ENCODE measurements at places on chromosomes 4 and X.

GRCh38 chr4:53505947-53506346 is 85.3 kb downstream of the LNX1 start:
- no peak for DNase-seq

- no peak for DNase-seq
Measured at GRCh38 chrX:38318606-38319005, 8.7 kb downstream of the RPGR start.

- DNase-seq, result no peak
Measured at GRCh38 chr4:85565761-85566480, 91.0 kb downstream of the ARHGAP24 start.

GRCh38 chr4:94577136-94577535 is 125.4 kb downstream of the PDLIM5 start:
- peak; percentile 26 for DNase-seq

DNA sequence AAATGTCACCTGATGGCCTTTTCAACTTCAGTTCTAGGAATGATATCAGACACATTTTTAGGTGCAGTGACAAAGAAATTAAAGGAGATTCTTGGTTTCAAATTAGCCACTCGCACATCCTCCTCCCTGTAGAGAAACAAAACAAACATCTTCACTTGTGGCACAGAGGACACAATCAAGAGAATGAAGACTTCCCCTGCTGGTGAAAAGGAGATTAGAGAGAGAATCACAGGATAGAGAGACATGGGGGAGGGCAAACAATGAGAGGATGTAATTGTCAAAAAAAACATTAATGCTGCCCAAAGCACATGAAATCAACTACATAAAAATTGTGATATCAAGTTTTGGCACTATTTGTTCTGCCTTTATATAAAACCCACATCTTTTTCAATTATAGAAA is 34.5 kb downstream of the ACE2 start:
- DNase-seq, result no peak

- no peak for DNase-seq
Measured at GRCh38 chrX:13763489-13763888, 28.9 kb downstream of the OFD1 start.

DNA sequence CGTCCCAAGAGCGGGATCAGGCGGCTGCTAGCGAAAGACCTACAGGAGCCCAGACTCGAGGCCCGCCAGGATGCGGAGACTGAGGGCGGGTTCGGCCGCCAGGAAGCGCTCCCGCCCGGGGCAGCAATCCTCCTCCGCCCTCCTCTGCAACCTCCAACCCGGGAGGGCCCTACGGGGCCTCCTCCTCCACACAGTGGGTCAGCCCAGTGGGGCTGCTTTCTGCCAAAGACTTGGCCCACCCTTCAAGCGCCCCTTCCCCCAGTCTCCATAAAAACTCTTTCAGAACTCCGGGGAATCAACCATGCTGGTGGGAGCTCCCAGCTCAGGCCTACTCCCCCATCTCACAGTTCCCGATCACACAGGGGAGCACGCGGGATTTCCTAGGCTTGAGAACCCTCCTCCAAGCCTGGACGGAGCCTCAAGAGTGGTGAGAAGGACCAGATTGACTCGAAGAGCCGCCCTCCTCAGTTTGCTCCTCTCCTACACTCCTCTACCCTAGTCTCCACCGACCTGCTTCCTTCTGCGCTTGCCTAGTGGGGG is 77.5 kb downstream of the RLIM start:
- no peak for DNase-seq

GRCh38 chrX:140050906-140051305 is 85.6 kb upstream of the CXorf66 start:
- DNase-seq, result no peak

- no peak for DNase-seq
Measured at GRCh38 chrX:134457708-134458107, 2.3 kb upstream of the HPRT1 start.

DNA sequence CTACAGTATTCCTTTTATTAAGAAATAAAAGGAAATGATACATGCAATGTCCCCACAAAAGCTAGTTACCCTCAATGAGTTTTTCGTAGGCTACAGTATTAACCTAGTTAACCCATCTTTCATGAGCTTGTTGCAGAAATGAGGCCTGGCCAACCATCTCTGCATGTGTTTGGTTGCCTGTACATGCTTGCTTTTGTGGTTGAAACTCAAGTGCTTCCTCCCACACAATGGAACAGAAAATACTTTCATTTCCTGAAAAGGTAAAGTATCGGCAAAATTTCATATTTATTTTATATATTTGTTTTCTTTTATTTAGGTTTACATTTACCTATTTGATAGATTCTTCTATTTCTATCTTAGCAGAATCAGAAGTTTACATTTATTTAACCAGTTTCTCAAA is 214.6 kb upstream of the FAM241A start:
- no peak for DNase-seq

- peak; percentile 63 for DNase-seq
Measured at GRCh38 chr4:18882468-18882867, 860.9 kb upstream of the LCORL start.

DNA sequence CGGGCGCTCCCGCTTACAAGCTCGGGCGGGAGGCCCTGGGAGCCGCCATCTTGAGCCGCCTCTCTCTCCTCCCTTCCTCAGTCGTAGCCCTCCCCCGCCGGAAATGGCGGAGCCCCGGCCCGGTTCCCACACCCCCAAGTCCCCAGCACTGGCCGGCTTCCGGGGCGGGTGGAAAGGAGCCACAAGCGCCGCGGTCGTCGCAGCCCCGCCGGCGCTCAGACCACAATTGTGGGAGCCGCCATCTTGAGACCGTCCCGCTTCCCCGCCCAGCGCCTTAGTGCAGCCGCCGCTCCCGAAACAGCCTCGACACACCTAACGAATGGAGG is 531 bp downstream of the HCFC1 start:
- no peak for DNase-seq

GRCh38 chrX:150982235-150982787 is 824 bp upstream of the HMGB3 start:
- no peak for DNase-seq

DNA sequence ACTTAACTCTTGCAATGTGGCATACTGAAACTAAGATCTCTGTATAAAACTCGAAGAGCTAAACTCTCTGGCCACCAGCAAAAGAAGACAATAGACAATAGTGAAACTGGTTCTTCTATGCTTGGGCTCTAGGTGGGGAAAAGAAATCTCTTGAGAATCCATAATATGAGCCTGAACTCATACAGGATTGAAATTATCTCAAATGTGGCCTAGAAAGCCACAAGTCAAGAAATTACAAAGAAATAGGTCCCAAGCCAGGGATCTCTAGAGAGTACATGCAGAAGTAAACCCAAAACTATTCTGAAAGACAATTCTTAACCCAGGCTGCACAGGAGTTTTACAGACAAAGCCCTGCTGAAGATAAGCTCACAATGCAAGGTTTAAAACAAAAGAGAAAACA is 127.4 kb downstream of the ANAPC10 start:
- no peak for DNase-seq

- no peak for DNase-seq
Measured at GRCh38 chrX:106171293-106171820, 3.3 kb downstream of the PWWP3B start.

GRCh38 chrX:148672517-148672916 is 172.1 kb downstream of the AFF2 start:
- DNase-seq, result no peak

DNA sequence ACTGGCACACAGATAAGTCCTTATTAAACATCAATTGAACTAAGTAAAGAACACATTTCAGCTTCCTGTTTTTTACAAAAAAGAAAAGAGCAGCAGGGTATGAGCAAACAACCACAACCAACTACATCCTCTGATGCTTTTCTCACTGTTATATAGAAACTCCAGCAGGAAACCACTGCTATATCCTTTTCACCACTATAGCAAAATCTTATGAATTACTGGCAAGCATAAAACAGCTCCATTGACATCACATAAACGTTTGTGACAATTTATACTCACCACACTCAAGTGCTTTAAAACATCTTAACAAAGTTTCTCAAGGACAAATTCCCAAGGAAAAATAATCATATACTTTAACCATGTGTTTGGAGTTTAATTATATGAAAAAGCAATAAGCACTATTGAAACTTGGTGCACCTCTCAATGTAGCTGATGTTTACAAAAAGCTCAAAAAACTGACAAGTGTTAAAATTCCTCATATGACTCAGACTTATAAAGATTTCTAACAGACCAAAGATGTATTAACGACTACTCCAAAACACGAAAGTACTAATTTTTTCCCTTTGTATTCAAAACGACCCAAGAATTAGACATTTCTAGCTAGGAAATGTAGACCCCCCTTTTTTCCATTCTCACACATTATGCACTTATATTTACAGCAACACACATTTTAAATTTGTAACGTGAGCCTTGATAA is 12.9 kb downstream of the GPRIN3 start:
- no peak for DNase-seq

GRCh38 chr4:15552557-15553362 is 83.1 kb downstream of the CC2D2A start:
- DNase-seq, result no peak

DNA sequence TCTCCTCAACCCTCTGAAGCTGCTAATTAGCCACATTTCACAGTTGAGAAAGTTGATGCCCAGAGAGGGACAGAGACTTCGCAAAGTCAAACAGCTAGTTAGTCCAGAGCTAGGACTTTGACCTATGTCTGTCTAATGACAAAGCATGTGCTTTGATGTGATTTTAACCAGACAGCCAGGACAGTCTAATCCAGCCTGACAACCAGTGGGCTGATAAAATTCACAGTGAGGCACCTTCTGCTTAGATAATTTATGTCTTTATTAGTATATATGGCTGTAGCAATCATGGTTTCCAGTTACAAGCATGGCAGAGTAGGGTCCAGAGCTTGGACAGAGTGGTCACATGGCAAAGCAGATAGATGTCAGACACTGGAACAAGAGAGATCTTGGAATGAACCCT is 133.6 kb upstream of the C1QTNF7 start:
- no peak for DNase-seq

DNA sequence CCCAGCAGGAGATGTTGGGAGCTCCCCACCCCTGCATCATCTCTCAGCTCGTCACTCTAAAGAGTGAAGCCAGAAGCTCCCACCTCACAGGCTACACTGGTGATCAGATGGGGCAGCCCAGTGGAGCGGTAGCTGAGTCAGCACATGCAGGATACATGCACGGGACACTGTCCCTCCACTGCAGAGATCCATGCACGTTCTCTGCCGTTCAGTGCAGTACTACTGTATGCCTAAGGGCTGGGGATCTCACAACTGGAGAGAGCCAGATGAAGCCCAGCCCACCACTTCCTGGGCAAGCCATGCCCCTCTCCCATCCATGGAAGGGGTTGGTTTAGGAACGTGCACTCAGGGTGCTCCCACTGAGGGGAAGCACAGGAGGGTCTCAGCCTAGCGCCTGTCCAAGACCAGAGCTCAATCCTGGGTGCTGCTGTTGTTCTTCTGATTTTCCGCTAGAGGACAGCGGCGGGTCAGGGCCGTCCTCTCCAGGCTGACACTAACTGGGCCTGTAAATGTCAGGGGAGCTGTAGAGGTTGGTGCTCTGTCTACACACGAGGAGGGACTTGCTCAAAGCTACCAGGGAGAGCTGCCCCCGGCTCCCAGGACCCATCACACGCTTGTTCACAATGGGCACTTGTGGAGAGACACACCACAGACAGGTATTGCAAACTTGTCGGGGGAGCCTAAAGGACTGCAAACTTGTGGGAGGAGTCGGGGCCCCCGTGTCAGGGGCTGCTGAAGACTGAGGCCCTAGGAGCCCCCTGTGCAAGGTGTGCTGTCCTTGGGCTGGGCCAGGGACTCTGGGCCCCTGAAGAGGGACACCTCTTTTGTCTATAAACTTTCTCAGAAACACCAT is 18.2 kb upstream of the ABLIM2 start:
- no peak for DNase-seq

DNA sequence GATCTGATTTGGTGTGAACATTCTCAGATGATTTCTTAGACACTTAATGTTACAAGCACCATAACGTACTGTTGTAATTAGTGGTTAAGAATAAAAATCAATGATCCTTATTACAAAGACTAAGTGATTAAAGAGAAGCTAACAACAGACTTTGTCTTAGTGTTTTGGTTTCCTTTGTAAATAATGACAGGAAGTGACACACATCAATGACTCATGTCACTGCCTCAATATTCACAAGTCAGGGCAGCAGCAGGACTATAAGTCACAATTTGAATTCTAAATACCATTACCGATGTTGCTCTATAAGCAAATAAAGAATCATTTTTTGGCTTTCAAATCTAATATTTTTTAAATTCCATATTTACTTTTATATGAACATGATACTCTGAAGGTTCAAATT is 115.8 kb upstream of the FAT4 start:
- DNase-seq, result no peak

DNA sequence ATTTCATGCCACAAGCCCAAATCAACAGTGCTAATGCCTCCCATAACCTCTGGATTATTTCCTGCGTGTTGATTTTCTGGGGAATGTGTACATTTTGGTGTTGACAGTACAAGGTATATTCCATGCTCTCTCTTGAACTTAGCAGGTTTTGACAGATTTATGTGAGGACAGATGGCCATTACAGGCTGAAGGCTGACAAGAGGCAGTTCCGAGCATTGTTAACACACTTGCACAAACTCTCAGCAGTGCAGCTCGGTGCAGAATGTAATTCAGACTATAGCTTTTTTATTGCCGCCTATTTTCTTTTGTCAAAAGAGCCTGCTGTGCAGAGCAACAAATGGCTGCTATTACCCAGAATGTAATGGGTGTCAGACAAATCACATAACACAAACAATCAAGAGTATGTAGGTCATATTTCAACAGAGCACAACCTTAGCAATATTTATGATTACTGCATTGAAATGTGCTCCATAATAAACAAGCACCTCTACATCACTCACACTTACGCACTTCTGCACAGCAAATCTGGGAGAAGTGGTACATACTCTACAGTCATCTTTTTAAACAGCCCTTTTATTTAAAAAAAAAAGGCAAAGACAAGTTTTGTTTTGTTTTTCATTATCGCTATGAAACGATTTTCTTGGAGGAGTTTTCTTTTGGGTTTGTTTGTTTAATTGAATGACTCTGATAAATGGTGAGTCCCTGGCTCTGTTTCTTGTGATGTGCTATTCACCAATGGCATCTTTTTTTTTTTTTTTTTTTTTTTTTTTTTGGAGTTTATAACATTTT is 71.6 kb downstream of the PPARGC1A start:
- DNase-seq, result no peak

- DNase-seq, result no peak
Measured at GRCh38 chr4:29081234-29081955, 1638.8 kb upstream of the PCDH7 start.

DNA sequence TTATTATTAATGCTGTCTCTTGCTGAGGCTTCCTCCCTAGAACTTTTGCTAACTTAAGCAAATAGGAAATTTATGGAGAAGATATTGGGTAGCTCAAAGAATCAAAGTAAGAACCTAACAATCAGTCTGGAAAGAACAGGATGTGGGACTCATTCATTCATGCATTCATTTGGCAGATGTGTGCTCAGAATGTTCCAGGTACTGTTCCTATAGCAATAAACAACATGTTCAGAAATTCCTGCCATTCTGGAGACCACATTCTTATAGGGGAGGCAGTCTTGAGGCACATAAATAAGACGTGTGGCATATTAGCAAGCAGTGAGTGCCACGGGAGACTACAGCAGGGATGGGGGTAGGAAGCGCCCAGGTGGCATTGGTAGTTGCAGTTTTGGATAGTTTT is 5.0 kb downstream of the GRK4 start:
- DNase-seq, result no peak

- peak; percentile 21 for DNase-seq
Measured at GRCh38 chr4:139734201-139734874, 68.7 kb downstream of the MGST2 start.

All from BJ (cell line).